Fibroblast of skin of left biceps (primary cell): ENCODE measurements at places on chromosomes 5 and 9.

DNA sequence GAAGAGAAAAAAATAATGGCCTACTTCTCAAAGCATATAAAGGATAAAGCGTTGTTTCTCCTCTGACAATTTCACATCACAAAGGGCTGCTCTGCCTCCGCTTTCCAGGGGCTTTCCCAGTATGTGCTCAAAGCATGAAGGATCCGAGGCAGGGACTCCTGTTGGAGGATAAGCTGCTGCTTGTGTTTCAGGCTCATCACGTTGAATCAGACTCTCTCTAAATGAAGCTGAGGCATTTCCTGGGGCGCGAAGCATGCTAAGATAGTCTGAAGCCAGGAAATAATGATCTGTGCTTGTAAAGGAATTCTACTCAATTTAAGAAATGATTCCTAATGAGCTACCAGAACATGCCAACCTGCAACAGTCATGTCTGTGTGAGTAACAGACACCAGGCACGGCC lies 97.5 kb downstream of the MARCHF11 start:
- no peak for DNase-seq

DNA sequence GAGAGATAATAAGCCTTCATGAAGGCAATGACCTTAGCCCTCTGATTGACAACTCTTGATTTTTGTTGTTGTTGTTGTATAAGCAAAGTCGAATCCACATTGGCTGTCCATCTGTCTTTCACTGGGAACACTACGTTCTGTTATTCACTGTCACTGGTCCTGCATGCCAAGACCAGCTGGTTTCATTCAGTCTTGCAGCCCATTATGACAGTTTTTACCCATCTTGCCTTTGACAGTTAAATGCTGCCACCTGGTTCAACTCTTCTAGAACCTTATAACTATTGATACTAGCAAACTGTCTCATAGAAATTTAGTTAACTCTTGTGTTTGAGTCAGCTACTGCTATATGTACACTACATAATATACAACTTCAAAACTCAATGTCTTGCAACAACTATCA lies 382.3 kb upstream of the CDH10 start:
- no peak for DNase-seq

GRCh38 chr5:1726956-1727355 lies 72.7 kb downstream of the MRPL36 start:
- DNase-seq: no peak

- DNase-seq: no peak
Measured at GRCh38 chr9:27888661-27889295, 315.5 kb upstream of the C9orf72 start.
